ENCODE measurements at places on chromosomes 5 and 9.

GRCh38 chr9:135078361-135078821 lies 9.1 kb upstream of the OLFM1 start:
- DNase-seq, result no peak

GRCh38 chr5:132363431-132364112 lies 5.9 kb upstream of the SLC22A5 start:
- DNase-seq, result no peak

DNA sequence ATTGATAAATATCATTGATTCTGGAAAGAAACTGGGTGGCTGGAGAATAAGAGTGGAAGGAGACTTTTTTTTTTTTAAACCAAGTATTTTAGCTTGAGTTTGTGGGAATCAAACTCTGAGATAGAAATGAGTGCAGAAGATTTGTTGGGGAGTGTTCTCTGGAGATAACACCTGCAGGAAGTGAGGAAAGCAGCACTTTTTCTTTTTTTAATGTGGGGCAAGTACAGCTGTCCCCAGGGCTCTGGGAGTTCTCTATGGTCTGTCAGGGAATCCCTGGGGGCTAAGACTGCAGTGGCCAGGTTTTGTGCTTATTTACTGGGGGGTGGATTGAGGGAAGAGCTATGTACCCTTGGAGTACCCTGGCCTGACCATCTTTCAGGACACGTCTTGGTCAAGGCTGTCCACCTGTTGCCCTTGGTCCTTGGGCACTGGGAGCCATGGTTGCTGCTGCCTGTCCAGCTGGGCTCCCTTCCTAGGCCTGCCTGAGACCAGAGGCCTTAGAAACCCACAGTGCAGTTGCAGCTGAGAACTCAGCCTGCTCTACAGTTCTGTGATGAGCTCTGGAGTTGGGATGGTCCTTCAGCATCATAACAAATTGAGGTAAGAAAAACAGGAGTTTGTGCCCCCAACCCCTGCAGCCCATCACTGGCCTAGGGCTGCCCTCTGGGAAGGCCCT lies 85.8 kb downstream of the PHAX start:
- no peak for DNase-seq

GRCh38 chr9:129154866-129155477 lies 23.1 kb downstream of the IER5L start:
- no peak for DNase-seq

GRCh38 chr5:143025376-143025775 lies 255.2 kb downstream of the ARHGAP26 start:
- no peak for DNase-seq

DNA sequence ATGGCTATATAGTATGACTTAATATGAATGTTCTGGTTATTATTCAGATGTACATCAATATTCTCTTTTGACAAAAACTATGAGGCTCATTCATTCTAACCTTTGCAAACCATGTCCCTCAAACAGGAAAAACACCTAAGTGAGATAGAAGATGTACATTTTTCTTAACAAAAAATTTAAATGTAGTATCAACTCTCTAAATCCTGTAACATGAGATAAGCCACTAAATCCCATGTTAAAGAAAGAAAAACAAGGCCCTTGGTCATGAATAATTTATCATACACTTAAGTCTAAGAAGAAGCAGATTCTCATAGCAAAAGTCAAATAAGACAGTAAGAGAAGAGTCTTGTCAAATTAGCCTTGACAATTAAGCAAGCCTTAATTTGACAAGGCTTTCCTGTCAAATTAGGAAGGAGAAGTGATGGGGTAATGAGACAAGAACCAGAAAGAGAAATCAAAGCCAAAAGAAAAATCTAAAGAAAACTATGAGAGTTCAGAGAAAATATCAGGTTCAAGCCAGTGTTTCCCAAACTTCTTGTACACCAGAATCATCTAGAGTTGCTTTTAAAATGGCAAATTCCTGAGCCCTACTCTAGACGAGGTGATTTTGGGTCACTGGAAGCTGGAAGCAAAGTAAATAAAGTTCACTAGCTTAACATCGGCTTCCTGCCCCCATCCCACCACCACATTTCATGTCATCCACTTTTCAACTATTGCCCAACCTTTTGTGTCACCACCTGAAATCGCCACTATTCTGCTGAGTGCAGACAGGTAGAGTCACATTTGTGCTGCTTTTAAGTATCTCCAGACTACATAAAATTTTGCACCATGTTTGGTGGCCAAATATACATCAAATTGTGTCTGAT lies 76.5 kb downstream of the NR6A1 start:
- no peak for DNase-seq

DNA sequence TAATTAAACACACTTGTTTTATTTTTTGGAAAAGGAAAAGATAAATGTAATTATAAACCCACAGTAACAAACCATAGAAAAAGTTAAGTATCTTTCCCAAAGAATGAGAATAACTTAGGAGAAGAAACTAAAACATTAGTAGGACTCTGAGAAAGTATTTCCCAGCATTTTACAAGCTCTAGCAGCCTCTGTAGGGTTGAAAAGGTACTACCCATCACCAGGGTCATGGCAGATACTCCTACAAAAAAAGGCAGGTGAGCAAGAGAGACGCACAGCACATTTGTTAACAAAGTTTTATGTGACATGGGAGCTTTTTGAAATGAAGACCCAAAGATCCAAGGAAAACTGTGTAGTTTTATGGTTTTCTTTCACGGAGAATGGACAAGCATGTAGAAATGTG lies 77.7 kb upstream of the FAM169A start:
- DNase-seq, result no peak

- no peak for DNase-seq
Observed at GRCh38 chr5:178093134-178093533, 20.2 kb upstream of the N4BP3 start.

GRCh38 chr9:110919609-110920008 lies 118.7 kb downstream of the LPAR1 start:
- DNase-seq, result no peak

DNA sequence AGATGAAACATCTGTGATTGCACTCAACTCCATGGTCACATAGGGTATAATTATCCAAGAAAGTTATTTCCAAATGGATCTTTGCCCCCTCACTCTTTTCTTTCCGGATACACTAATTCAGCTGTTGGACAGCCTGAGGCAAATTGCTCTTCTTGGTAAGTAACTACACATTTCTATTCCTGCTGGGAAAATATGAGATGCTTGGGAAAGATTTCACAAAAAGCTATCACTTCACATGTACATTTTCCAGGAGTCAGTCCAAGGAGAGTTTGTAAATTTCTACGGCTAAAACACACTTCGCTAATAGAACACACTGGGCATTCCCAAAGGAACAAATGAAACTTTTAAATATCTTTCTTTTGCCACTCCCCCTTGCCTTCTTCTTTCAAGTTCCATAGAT lies 123.0 kb upstream of the GRIA1 start:
- DNase-seq, result no peak

DNA sequence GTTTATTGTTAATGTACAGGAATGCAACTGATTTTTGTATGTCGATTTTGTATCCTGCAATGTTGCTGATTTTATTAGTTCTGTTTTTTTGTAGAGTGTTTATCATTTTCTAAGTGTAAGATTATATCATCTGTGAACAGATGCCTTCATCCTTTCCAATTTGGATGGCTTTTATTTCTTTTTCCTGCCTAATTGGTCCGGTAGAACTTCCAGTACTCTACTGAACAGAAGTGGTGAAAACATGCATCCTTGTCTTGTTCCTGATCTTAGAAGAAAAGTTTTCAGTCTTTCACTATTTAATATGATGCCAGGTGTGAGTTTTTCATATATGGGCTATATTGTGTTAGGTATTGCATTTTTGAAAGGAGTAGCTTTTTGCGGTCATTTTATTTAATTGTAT lies 42.5 kb upstream of the ZFR start:
- no peak for DNase-seq

- DNase-seq, result no peak
Observed at GRCh38 chr5:147731431-147732290, 50.9 kb downstream of the JAKMIP2 start.

DNA sequence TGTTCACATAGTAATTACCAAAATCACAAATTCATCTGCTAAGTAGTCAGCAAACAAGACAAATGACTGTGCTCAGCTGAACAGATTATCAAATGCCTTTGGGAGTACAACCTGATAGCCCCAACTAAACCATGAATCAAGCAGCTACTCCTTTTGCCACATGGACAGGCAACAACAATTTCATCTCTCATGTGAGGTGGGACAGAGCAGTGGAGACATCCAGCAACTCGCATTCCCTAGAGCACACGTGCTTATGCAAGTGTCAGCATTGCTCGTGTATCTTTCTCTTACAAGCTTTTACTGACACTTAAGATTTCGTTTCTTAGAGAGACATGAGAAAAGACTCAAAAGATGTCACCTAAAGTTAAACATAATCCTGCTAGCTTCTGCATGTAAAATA lies 42.7 kb upstream of the PPP2R2B start:
- DNase-seq, result no peak

GRCh38 chr5:138111937-138112336 lies 27.3 kb downstream of the NME5 start:
- DNase-seq, result no peak

- no peak for DNase-seq
Observed at GRCh38 chr5:10838038-10838437, 77.0 kb upstream of the DAP start.

- no peak for DNase-seq
Observed at GRCh38 chr9:134922066-134922931, 4.6 kb upstream of the FCN1 start.

DNA sequence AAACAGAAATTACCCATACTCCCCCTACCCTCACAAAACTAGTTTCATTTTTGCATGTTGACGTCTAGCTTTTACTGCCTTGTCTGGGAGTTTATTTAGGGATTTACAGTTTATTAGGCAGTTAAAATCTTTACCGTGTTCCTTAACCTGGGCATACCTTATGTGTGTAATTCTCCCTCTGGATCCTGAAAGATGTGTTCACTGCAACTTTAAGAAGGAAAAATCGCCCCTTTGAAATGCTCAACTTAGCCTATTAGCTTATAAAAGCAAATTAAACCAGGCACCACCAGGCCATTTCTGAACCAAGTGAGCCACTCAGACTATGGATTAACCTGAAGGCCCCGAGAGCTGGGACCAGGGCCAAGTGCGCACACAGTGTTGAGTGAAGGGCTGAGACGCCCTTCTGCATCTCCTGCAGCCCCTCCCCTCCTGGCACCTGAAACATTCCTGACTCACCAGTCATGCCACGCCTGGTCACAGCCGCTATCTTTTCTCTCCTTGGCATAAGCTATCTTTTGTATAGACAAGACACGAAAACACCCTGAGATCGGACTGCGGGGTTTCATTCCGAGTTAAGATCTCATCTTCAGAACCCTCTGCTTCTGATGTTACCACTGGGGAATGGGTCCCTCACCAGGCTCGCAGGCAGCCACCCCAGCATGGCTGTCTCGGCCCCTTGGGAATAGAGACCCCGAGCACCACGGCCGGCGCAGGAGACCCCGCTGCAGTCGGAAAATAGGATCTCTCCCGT lies 111.9 kb downstream of the ROR2 start:
- DNase-seq, result no peak

DNA sequence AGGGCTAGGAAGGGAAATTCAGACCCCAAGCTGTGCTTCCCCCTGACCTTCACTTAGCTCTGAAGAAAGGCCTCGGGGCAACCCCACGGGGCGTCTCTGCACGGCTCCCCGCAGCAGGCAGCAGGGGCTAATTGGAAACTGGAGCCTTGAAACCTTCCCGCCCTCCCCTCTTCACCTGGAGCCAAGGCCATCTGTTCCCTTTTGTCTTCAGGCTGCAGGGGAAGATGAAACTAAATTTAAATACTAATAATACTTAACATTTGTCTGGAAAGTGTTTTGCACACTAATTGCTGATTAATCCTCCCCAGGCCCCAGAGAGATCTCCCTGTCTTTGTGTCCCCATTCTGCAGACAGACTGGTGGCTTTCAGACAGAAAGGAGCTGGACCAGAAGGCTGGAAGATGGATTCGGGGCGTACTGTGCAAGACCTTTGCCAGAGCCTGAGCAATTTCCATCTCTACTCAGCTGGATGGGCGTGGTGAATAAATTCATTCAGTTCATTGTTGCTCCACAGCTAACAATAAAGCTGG lies 34.1 kb upstream of the CPLX2 start:
- no peak for DNase-seq

DNA sequence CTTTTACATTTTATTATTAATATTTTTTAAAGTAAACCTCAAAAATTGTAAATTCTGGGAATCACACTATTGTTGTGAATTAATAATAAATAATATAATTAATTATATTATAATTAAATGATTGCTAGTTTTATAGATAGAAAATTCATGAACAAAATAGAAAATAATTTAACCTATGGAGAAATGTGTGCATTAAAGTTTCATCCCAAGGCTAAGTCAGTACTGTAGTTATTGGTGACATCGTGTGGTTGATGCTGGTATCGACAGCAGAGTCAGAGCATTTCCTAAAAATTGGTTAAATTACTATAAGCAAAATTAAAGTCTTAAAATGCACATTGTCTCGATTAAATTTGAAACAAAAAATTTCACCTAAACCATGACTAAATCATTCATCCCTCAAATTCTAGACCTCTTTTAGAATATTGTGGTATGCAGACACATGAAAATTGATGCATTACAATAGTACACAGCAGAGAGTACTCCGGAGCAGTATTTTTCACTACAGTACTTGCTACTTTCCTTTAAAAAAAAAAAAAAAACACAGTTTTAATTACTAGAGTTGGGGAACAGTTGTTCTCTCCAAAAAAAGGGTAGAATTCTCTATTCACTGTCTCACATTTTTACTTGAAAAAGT lies 73.9 kb downstream of the RORB start:
- DNase-seq, result no peak

GRCh38 chr5:127988146-127988760 lies 95.3 kb upstream of the SLC12A2 start:
- no peak for DNase-seq

DNA sequence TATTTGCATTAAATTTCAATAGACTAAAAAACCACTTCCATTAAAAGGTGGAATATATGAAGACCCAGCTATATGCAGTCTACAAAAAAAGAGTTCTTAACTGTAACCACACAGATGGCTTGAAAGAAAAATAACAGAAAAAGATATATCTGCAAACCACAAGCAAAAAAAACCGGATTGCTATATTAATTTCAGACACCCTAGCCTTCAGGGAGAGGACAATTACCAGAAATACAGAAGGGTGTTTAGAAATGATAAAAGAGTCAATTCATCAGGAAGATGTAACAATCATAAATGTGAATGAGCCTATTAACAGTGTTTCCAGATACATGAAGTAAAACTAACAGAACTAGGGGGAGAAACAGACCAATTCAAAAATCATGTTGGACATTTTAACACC lies 56.9 kb upstream of the SMIM23 start:
- DNase-seq, result no peak
